Renal cortical epithelial cell (primary cell): ENCODE measurements at places on chromosomes 12 and 14. TPM values are rescaled to one million over a fixed set of nuclear protein-coding genes. Genes with fewer than 3 reads are reported as not detected.

KRT3 gene
- total RNA-seq = not detected in 2 replicates

CMA1 gene
- total RNA-seq = not detected in 2 replicates

SLC6A13 gene
- 1.0 and 2.9 TPM in 2 replicates for total RNA-seq

CCDC175 gene
- not detected in 2 replicates for total RNA-seq

PAH gene
- 0.52 TPM in 1 of 2 replicates, not detected in the other for total RNA-seq

A2ML1 gene
- 0.35 TPM in 1 of 2 replicates, not detected in the other for total RNA-seq

CLEC4A gene
- total RNA-seq = 0.35 TPM in 1 of 2 replicates, not detected in the other

GNG2 gene
- 0.52 and 2.8 TPM in 2 replicates for total RNA-seq

OTUB2 gene
- 6.4 and 14.2 TPM in 2 replicates for total RNA-seq

ABHD12B gene
- total RNA-seq = not detected in 2 replicates

CCDC92 gene
- 4.3 and 21.7 TPM in 2 replicates for total RNA-seq

CLEC4C gene
- not detected in 2 replicates for total RNA-seq

RNASE7 gene
- total RNA-seq = not detected in 2 replicates

OR6C2 gene
- total RNA-seq = not detected in 2 replicates

FBXW8 gene
- 10.4 and 17.9 TPM in 2 replicates for total RNA-seq

ZCCHC8 gene
- total RNA-seq = 16.5 and 27.2 TPM in 2 replicates

TC2N gene
- 4.6 and 18.4 TPM in 2 replicates for total RNA-seq

GRIP1 gene
- total RNA-seq = 6.4 and 32.4 TPM in 2 replicates

CLEC6A gene
- total RNA-seq = 0.20 TPM in 1 of 2 replicates, not detected in the other

BRMS1L gene
- total RNA-seq = 2.8 and 9.3 TPM in 2 replicates
